ENCODE measurements at places on chromosomes 12 and 14.

- peak; percentile 32 for DNase-seq
Observed at GRCh38 chr14:67514203-67514607, 18.9 kb upstream of the PLEKHH1 start.

GRCh38 chr12:50765095-50765911 lies 1.4 kb downstream of the ATF1 start:
- DNase-seq, result peak; percentile 49

GRCh38 chr12:125467363-125467762 lies 402.1 kb downstream of the AACS start:
- no peak for DNase-seq

DNA sequence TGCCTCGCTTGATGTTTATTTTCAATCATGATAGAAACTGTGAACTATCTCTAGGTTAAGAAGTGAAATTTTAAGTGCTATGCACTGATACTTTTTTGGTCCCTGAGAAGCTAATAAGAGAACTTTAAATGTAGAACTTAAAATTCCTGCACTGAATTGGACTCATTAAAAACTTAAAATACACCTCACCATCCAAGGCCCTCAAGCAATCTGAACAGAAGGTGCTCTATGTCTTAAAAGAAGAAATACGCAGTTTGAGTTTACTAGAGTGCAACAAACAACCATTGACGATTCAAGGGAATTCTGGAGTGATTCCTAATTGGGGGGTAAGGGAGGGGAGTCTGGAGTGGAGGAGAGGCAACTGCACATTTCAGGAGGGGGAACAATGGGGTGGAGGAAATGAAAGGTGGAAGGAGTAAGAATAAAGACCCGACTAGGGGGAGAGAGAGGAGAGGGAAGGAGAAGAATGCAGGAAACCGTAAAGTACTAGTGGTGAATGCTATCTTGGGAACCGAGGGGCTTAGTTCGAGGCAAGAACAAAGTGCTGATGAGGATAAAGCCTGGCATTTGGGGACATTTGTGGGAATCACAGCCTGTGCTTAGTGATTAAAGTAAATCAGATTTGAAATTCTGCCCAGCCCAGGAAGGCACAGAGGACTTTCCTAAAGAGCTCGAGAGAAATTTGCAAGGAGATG lies 389.7 kb downstream of the AACS start:
- no peak for DNase-seq

- no peak for DNase-seq
Observed at GRCh38 chr14:89217891-89218290, 199.1 kb downstream of the FOXN3 start.

- DNase-seq, result no peak
Observed at GRCh38 chr14:93548102-93548843, 117.5 kb downstream of the UNC79 start.

DNA sequence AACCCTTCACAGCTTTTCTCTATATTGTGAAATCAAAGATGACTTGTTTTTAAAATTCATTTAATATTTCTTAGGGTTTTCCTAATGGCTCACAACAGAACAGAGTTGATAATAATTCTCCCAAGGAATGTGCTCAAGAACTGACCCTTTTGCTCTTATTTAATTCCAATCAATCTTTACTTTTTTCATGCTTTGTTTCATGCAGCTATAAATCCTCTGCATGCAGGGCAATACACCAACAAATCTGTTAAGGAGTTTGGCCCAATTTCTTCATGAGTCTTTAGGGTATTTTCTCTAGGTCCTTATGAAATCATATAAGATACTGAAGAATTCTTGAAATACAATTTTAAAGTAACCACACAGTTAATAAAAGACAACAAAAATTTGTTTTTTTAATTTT lies 264.2 kb downstream of the SLC6A15 start:
- no peak for DNase-seq

DNA sequence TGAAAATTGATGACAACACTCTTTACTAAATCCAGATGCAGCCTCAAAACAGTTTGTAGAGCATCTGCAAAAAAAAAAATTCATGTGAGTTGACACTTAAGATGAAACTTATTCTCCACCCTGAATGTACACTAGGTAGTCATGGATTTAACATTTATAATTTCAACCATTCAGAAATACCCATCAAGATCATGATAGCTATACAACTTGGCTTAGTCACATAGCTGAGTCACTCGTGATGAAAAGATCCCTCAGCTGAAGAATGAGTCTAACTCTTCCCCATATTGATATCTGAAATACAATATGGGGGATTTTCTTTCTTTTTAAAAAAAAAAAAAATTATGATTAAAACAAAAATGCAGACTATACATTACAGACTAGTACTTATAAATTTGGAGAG lies 104.8 kb upstream of the PLEKHG7 start:
- no peak for DNase-seq

DNA sequence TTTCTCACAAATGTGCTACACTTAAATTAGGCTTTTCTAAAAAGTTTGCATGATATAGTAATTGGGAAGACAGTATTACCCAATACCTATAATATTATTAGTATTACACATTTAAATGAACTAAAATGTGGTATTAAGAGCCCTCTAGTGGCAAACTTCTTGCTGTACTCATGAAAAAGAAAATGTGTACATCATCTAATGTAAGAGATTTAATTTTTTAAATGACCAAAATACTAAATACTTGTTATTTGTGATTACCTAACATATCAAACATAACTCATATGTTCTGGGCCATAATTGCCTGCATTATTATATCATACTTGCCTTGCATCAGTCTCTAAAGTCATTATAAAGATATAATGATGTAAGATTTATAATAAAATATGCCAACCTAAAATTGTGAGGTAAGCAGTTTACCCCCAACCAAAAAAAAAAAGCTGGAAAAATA lies 64.2 kb downstream of the DNAI7 start:
- DNase-seq, result no peak

DNA sequence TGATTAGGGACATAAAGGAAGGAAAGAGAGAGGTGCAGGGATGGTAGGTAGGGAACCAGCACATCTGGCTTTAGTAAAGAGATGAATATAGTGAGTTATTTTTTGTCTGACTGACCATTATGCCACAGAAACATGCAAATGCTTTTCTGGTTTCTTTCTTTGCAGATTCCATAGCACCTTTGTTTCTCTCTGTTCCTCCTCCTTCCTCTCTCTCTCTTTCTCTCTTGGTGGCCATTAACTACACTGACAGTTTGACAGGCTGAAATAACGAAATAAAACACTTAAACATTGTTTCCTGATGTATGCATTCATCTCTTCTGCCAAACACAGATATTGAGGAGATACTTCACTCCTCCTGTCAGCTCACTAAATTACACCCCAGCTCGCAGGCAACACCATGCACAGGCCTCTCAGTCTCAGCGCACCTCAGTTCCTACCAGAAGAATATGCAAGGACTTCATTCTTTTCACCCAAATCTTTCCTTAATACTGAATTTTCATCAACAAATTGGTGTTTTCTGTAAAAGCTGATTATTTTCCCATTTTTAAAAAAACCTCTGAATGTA lies 406.9 kb upstream of the SOX5 start:
- DNase-seq, result no peak

DNA sequence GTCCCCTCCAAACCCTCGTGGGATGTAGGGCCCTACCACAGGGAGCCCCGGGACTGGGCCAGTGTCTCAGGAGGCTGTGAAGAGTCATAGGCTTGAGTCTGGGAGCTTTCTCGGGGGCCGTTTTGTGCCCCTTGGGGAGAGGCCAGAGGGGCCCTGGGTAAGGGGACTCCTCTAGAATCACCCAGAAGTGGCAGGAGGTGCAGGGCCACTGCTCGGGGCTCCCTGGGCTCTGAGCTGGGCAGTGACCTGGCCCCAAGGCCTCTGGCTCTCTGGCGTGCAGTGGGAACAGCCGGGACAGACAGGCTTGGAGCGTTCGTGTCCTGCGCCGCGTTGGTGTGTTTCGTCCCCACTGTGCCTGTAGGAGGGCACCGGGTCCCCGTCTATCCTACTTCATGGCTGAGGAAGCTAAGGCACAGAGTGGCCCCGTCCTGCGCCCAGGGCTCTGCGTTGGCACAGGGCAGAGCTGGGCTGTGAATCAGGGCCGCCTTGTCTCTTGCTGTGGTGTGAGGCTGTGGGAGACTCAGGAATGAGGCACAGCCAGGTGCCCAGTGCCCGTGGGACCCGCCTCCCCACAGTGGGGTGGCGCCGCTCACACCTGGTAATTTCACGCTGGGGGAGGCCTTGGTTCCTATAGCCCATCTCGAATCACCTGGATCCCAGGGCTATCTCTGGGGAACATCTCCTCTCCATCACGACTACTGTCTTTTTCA lies 23.8 kb upstream of the KIF26A start:
- DNase-seq, result peak; percentile 6

DNA sequence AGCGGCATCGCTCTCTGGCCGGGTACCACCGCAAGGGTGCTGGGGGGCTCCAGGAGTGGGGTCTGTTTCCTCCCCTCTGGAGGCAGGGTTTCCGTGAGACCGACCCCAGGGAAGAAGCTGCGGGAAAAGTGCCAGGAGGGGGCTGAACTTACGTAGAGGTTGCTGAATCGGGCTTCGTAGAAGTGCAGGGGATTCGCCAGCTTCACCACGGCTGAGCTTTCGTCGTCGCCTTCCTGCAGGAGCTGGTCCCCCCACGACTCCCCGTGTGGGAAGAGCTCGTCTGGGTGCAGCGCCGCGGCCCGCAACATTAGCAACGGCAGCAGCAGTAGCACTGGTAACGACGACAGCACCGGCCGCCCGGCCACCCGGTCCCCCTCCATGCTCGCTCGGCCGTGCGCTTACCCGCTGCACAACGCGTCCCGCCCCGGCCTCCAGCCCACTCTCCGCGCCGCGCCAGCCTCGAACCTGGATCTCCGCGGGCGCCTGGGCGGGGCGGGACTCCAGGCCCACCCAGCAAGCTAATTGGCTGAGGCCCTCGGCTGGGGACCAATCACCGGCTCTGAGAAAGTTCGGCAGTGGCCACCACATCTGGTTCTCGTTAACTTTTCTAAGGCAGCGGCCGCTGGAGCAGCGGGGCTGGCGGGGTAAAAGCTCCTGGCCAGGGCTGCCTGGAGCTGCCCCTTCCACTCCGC lies at the start of gene NID2:
Gene NID2, minus strand, starts transcription at position 445 of the 692 bp plus-strand sequence. Its CDS starts 65 bp downstream, at position 380.
- DNase-seq, result peak; percentile 84
